Vein endothelial cell (primary cell): ENCODE measurements at places on chromosomes 13 and 19. TPM values are rescaled to one million over a fixed set of nuclear protein-coding genes. Genes with fewer than 3 reads are reported as not detected.

Gene TUBB4A
- not detected in 2 replicates for total RNA-seq

Gene CRX
- total RNA-seq: not detected in 2 replicates

Gene ZNF77
- total RNA-seq: 5.2 and 6.2 TPM in 2 replicates

Gene LHFPL6
- 20.6 and 21.7 TPM in 2 replicates for total RNA-seq

Gene SLC10A2
- not detected in 2 replicates for total RNA-seq

Gene NKPD1
- total RNA-seq: 0.65 TPM in 1 of 2 replicates, not detected in the other

Gene CGB8
- total RNA-seq: not detected in 2 replicates

Gene CYP4F3
- total RNA-seq: not detected in 2 replicates

Gene CGB3
- not detected in 2 replicates for total RNA-seq

Gene KIR3DL2
- not detected in 2 replicates for total RNA-seq

Gene CA11
- 1.3 and 2.0 TPM in 2 replicates for total RNA-seq

Gene HPN
- total RNA-seq: not detected in 2 replicates

Gene METTL21C
- total RNA-seq: not detected in 2 replicates

Gene HCN2
- total RNA-seq: 1.2 and 1.6 TPM in 2 replicates
